NCI-H1930 (cell line): ENCODE measurements at places on chromosomes 2 and 18.

DNA sequence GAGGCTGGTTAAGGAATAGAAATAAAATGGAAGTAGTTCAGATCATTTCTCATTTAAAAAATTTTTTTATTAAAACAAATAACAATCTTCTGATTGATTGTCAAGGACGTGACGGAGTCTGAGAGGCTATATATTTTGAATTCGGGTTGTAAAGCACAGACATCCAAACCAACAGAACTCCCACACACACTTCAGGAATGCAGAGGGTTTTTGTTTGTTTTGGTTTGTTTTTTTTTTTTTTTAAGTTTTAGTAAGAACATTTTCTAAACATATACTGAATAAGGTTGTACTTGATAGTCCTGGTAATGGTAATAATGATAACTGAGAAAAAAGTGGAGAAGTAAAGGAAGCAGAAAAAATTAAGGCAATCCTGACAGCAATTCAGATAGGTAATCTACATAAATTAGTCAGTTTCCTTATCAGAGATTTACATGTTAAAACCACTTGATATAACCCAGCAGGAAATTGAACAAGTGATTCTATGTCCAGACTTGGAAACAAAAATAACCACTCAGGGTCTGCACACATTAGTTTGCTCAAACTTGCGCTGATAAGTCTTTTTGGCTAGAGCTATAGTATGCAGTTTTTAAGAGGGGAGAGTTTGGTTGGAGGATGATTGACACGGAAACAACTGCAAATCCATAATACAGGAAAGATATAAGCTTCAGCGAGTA lies 51.5 kb upstream of the CTAGE1 start:
- no peak for DNase-seq

- DNase-seq = no peak
Observed at GRCh38 chr2:224927646-224928173, 114.6 kb downstream of the DOCK10 start.

DNA sequence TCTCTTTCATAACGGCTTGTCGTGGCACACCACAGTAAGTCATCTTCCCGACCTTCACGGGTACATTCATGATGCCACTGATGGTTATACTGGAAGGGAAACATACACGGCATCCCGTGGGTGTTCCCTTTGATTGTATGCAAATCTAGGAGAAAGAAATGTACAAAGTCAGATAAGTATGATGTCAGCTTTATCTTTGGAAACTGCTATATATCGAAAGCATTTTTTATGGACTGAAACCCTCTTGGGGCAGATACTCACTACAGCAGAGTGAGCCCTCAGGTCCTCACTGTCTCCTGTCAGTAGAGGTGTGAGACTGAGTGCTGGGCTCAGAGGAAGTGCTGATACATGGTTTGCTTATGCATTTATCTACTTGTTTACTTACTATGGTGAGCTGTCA lies 20.4 kb downstream of the PLA2R1 start:
- DNase-seq = no peak

- DNase-seq = no peak
Observed at GRCh38 chr18:35526495-35527059, 28.8 kb upstream of the INO80C start.

GRCh38 chr18:48563027-48563426 lies 24.2 kb downstream of the CTIF start:
- no peak for DNase-seq

DNA sequence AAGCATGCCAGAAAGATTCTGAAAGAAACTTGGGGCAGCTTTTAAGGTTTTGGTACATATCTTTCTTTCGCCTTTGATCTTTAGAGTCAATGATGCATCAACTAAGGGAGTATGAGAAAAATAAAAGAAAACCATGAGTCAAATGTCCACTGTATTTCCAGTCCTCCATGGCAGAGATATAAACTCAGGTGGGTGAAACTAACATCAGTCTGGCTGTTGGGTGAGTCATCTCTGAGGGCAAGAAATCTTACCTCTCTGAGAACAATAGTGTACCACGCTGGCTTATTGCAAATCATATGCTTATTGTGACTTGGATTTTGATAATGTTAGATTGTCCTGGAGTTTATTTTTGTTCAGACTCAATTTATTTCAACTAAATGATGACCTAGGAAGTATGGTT lies 521.0 kb downstream of the PLCL1 start:
- no peak for DNase-seq

DNA sequence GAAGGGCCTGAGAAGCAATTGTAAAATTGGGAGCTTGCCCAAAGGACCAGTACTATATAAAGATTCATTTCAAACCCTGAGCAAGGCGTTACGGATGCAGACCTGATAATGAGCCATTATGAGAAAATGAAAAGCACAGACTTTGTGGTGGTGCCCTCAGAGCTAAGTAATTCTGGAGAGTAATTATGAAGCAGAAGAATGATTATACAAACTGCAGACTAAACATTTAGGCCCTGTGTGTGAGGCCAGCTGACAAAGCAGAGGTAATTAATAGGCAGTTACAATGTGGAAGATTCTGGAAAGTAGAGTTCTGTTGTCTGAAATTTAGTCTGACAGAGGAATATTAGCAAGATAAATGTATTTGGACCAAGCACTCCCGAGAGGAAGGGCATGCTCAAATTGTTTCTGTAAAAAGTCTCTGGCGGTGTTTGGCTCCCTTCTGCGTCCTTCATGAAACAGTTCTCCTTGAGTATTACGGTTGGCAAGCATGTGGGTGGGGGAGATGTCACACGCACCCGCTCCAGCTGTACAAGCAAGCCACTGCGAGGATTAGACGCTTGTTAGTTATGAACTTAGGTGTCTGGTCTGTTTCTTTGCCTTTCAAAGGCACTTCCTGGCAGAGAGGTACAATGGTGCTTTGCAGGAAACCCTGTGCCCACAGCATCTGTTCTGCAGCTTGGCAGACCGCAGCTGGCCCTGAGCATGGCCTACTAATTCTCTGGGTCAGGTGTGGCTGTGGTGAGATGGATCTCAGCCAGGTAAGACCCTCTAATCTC lies 45.5 kb downstream of the CDC42EP3 start:
- no peak for DNase-seq

DNA sequence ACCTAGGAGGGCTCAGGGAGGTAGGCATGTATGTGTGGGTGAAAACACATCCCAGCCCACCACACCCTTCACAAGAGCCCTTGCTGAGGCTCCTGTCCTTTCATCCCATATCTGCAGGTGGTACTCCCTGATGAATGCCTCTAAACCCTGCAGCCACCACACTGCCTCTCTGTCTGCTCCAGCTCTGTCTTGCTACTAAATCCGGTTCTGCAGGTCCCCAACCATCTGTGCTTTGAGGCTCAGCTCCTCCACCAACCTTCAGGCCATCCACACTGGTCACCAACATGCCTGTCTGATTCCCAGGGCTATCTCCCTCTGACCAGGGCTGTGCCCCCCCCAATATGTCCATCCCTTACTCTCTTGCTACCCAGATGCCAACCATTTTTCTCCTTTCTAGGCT lies 92.7 kb downstream of the BIN1 start:
- no peak for DNase-seq

GRCh38 chr2:209426432-209426831 lies 2.6 kb downstream of the MAP2 start:
- DNase-seq = no peak

GRCh38 chr18:66641056-66641455 lies 37.2 kb upstream of the CDH19 start:
- DNase-seq = no peak

- DNase-seq = no peak
Observed at GRCh38 chr2:238389988-238390589, 36.6 kb upstream of the ASB1 start.

DNA sequence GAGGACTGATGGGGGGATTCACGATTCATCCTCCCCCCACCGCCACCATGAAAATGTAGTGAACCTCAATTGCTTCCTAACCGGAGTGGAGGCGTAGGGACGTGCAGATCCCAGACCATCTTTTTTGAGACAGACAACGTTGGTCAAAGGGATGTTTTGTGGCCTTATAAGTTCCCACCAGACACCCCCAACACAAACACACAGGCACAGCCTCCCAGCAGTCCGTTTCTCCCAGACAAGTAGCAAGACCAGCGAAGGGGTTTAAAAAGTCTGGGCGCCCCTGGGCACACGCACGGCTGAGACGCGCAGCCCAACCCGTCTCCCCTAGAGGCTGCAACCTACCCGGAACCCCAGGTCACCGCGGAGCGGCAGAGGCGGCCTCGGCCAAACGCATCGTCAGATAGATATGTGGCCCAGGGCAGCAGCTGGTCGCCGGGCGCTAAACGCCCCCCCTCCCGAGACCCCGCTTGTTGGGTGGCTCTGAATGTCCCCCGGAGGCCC lies 1.3 kb downstream of the GBX2 start:
- DNase-seq = no peak

DNA sequence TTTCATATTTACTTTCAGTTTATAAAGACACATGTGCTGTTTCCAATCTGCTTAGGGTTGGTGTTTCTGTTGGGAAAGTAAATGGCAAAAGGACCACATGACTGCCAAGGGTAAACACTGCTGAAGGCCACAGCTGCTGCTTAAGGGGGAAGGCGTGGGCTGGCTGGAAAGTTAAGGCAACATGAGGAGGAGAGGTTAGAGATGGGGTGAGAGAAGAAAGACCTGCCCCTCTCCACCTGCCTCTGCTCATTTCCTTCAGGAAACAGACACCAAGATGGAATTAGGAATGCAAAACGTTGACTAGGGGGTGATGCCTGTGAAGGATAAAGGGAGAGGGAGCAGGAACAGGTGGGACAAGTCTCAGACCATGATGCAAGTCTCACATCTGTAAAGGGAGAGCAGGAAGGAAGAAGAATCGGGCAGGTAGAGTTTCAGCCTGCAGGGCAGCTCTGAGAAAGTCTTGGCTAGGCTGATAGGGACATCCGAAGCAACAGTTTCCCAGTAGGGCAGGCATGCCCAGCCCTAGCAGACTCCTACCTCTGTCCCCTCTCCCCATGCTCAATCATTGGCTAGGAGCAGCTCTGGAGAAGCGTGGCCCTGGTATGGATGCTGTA lies 86.0 kb downstream of the CDC42EP3 start:
- DNase-seq = no peak

GRCh38 chr2:222707689-222708273 lies 36.3 kb downstream of the MOGAT1 start:
- no peak for DNase-seq

GRCh38 chr2:75428060-75428459 lies 132.7 kb downstream of the EVA1A start:
- DNase-seq = no peak

- no peak for DNase-seq
Observed at GRCh38 chr2:71309-72035, 25.2 kb upstream of the FAM110C start.

DNA sequence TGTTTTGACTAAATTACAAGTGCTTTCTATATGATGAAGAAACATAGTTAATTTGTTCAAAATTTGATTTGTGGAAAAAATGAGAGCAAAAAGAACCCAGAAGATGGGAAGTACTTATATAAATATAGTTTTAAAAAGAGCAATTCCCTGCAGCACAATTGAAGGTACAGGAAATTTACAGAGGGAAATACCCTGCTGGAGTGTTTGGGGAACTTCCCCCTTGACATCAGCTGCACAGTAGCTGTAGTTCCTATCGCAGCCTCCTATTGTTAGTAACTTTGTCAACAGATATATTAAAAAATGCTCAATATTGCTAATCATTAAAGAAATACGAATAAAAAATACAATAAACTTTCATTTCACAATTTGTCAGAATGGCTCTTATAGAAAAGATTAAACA lies 1118.8 kb upstream of the ZEB2 start:
- DNase-seq = no peak

GRCh38 chr18:24754583-24755253 lies 294.3 kb downstream of the HRH4 start:
- DNase-seq = no peak

DNA sequence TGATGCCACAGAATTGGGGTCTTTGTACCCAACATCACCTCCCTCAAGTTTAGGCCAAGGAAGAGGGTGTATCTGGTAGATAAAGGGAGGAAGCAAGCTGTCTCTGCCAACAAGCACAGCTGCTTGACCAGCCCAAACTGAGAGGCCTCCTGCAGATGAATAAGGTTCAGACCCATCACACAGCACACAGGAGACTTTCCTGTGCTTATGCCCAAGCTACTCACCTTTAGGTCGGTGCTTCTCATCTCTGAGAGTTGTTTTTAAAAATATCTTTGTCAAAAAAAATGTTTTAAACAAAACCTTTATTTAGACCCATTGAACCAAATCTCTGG lies 24.7 kb upstream of the SP3 start:
- no peak for DNase-seq

GRCh38 chr2:118675531-118675930 lies 171.9 kb downstream of the EN1 start:
- no peak for DNase-seq

- DNase-seq = peak; percentile 24
Observed at GRCh38 chr2:127067620-127068350, 39.2 kb downstream of the BIN1 start.

DNA sequence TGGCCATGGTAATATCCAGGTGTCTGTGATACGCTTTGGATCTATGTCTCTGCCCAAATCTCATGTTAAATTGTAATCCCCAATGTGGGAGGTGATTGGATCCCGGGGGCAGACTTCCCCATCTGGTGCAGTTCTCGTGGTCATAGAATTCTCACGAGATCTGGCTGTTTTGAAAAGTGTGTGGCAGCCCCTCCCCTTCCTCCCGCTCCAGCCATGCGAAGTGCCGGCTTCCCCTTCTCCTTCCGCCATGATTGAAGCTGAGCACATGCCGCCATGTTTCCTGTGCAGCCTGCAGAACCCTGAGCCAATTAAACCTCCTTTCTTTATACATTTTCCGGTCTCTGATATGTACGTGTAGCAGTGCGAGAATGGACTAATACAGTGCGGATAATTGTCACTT lies 42.5 kb downstream of the GPC1 start:
- no peak for DNase-seq

GRCh38 chr2:240461471-240462072 lies 26.1 kb downstream of the GPC1 start:
- no peak for DNase-seq

- no peak for DNase-seq
Observed at GRCh38 chr18:34932363-34932762, 108.8 kb upstream of the MAPRE2 start.

- peak; percentile 22 for DNase-seq
Observed at GRCh38 chr18:62586151-62586774, 63.4 kb downstream of the ZCCHC2 start.

DNA sequence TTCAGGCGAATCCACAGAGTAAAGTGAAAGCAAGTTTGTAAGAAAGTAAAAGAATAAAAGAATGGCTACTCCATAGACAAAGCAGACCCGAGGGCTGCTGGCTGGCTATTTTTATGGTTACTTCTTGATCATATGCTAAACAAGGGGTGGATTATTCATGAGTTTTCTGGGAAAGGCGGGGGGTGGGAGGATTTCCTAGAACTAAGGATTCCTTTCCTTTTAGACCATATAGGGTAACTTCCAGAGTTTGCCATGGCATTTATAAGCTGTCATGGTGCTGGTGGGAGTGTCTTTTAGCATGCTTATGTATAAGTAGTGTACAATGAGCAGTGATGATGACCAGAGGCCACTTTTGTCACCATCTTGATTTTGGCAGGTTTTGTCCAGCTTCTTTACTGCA lies 59.8 kb downstream of the SLC4A3 start:
- no peak for DNase-seq

GRCh38 chr2:128234613-128235012 lies 84.1 kb downstream of the HS6ST1 start:
- DNase-seq = no peak
